Panc1 (cell line): ENCODE measurements at places on chromosomes 2 and 18. TPM values are rescaled to one million over a fixed set of nuclear protein-coding genes. Genes with fewer than 3 reads are reported as not detected.

GRCh38 chr2:142112757-142113221 lies 18.0 kb downstream of the LRP1B start:
- no peak for DNase-seq

- DNase-seq: no peak
These were observed 256.1 kb downstream of the NCKAP5 start for GRCh38 chr2:133312038-133312729.

GRCh38 chr2:86274265-86274917 lies 63.0 kb downstream of the REEP1 start:
- no peak for DNase-seq

- no peak for DNase-seq
These were observed 191.7 kb upstream of the NDUFV2 start for GRCh38 chr18:8910843-8911242.

Gene ERMN
- total RNA-seq: not detected

Gene IL18RAP
- total RNA-seq: not detected
